ENCODE measurements at places on chromosomes 1 and 21.

GRCh38 chr1:24960071-24960801 is 30.2 kb upstream of the RUNX3 start:
- no peak for DNase-seq

- DNase-seq: no peak
These were observed 5.8 kb downstream of the SERINC2 start for GRCh38 chr1:31418626-31419323.

GRCh38 chr1:222798116-222798515 is 16.7 kb upstream of the DISP1 start:
- no peak for DNase-seq

- DNase-seq: no peak
These were observed 78.7 kb downstream of the PAPPA2 start for GRCh38 chr1:176541663-176542062.

DNA sequence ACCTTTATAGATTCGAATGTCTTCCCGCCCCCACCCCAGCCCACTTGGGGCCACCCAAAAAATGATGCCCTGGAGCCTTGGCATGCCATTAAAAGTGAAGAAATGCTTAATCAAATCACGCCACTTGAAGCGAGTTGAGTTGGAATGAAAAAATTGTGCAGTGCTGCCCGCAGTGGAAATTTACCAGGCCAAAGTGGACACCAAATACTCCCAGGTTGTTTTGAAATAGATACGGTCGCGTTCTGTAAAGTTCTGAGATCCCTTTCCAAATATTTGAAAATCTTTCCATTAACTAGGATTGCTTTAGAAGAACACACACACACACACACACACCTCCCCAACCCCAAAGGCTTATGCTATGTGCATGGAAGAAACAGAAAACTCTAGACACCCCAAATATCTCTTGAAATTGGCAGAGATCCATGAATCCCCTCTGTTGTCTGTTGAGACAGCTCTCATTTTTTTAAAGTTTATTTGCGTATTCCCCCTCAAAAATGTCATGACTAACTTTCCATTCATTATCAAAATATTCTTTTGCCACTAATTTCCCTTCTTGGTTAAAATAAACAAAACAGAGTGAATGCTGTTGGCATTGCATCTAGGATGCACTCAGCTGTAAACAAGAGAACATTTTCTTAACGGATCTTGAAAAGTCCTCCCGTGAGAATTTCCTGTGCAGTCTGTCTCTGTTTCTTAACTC is 142.3 kb upstream of the KCNE2 start:
- DNase-seq: no peak

- DNase-seq: peak; percentile 39
These were observed 31.1 kb upstream of the HSD3B1 start for GRCh38 chr1:119475866-119476439.

GRCh38 chr1:212346601-212347000 is 61.4 kb downstream of the PPP2R5A start:
- no peak for DNase-seq

DNA sequence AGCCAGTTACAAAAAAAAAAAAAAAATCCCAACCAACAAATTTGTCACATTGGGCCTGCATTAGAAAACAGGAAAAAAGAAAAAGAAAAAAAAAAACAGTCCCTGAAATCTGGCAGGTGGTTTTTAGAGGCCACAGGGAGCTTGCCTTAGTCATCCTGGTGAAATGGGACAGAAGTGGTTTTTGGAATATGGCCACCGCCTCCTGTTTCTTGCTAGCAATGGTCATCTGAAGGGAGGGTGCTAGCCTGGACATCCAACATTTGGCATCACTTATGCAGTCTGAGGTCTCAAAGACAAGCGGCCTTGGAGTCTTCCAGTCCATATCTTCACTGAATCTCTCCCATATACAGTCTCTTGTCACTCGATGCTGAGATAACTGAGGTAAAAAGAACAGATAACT is 20.1 kb upstream of the NKAIN1 start:
- no peak for DNase-seq

DNA sequence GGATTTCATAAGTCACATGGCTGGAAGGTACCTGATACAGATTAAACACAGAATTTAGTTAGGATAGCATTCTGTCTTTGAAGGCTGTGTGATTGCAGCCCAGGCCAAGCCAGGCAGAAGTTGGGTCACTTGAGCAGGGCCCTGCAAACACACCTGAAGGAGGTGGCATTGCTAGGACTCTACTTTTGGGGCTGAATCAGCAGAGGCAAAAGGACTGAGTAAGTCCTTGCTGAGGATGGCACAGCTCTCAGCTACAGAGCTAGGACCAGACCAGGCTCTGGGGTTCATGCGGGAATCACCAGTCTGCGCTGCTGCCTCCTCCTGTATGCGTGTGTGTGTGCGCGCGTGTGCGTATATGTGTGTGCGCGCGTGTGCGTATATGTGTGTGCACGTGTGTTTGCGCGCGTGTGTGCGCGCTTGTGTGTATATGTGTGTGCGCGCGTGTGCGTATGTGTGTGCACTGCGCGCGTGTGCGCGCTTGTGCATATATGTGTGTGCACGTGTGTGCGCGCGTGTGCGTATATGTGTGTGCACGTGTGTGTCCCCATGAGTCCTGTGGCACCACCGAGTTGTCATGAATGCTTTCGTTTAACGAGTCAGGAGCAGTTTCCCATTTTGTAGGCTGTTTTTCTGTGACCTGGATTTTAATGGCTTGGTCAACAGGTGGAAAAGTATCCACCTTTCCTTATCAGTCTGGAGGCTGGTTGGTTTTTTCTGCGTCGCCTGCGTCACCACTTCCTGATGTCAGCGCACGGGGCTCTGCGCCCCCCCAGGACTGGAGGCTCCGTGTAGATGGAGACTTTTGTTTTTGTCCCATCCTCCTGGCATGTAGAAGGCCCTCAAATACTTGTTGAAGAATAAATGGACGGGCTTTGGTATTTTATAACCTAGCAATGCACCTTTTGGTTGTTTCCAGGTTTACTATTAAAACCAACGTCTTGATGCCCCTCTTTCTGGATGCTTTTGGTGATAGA is 34.7 kb downstream of the ADARB1 start:
- no peak for DNase-seq

GRCh38 chr1:90781534-90781933 is 64.4 kb upstream of the BARHL2 start:
- DNase-seq: no peak

DNA sequence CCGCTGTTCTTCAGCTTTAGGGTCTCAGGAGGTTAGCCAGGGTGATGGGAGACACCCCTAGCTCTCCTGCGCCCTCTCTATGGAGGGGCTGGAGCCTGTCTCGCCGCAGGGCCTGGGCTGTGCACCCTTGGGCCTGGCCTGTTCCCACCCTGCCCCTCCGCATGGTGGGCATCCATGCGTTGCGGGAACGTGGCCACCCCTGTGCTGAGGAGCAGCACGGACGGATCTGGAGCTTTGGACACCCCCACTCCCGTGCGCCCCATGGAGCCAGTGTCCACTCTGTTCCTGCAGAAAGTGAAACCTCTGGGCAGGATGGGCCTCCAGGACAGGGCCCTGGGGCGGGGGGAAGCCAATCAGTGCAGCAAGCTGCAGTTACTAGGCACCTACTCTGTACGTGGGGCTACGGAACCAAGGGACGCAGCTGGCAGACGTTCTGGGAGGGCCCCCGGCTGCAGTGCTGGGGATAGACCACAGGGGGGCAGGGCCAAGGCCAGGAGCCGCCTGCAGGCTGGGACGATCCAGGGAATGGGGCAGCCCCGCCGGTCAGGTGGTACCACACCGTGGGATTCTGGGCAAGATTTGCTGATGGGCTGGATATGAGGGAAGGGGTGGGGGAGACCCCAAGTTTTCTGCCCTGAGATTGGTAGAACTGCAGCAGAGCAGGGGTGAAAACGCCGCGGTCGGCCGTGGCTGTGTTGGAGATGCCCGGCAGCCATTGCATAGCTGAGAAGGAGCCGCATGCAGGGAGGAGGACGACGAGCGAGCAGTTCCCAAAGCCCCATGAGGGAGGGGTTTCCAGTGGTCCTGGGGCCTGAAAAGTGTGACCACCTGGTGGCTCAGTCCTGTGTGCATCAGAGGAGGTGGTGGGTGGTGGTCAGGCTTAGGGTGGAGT is 43.3 kb downstream of the TP73 start:
- DNase-seq: no peak

GRCh38 chr1:70101231-70101630 is 104.1 kb downstream of the LRRC40 start:
- DNase-seq: no peak

- no peak for DNase-seq
These were observed 37.2 kb upstream of the IPO9 start for GRCh38 chr1:201791779-201792173.

GRCh38 chr1:155000411-155000725 is 2.2 kb upstream of the ZBTB7B start:
- DNase-seq: no peak

DNA sequence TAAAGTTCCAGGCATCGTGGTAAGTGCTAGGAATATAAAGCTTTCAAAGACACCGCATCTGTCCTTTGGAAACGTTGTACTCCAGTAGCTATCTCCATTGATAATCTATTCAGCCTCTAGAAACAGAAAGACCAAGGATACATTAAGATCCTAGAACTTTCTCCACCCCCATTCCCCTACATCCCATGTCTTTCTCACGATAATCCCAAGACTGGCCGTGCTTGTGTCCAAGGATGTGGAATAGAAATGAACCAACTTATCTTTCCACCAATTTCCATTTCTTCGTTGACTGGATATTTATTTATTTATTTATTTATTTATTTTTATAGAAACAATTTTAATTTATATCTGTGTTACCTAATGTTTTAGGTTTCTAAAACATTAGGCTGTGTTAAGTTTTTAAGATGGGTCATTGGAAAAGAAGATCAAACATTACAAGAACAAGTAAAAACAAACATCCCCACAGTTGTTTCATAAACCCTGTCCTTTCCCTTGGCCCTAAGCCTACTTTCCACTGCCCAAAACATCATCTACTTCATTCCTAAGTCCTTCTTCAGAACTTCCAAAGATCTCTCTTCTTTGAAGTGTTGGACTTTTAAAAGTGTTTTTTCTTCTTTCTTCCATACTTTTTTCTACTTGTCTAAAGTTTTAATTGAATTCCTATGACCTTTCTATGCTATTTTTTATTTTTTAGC is 39.7 kb downstream of the LRRC8C start:
- no peak for DNase-seq

- DNase-seq: no peak
These were observed 363.5 kb downstream of the PTPRU start for GRCh38 chr1:29599826-29600225.

DNA sequence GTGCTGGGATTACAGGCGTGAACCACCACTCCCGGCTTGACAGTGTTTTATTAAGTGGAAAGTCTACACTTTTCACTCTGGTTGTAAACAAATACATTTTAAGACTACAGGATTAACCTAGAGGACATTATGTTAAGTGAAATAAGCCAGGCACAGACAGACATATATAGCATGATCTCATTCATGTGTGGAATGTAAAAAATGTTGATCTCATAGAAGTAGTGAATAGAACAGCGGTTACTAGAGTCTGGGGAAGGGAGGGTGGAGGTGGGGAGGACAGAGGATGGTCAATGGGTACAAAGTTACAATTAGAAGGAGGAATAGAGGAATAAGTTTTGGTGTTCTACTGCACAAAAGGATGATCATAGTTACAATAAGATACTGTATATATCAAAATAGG is 16.9 kb downstream of the CTH start:
- DNase-seq: no peak

- DNase-seq: no peak
These were observed 458 bp downstream of the ZC3H12A start for GRCh38 chr1:37474697-37475379.

DNA sequence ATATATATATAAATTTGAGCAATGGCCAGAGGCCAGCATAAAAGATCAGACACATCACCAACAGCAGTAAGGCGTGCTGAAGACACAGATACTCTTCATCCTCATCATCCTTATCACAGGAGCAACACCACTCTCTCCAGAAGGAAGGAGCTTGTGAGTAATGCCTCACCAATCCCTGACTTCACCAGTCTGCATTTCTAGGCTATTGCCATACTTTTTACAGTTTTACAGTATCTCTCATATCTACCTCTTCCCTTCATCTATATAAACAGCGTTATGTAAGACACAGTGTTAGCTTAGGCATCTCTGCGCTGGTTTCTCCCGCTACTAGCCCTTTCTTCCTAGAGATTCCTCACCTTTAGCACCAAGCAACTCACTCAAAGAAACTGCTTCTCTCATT is 2.4 kb upstream of the ABL2 start:
- DNase-seq: no peak

Measured in NCI-H748 treated with DMSO at 0.1 percent for 48 hours (cell line).